Type B pancreatic cell (in vitro differentiated cells): ENCODE measurements at places on chromosomes 6 and 20.

DNA sequence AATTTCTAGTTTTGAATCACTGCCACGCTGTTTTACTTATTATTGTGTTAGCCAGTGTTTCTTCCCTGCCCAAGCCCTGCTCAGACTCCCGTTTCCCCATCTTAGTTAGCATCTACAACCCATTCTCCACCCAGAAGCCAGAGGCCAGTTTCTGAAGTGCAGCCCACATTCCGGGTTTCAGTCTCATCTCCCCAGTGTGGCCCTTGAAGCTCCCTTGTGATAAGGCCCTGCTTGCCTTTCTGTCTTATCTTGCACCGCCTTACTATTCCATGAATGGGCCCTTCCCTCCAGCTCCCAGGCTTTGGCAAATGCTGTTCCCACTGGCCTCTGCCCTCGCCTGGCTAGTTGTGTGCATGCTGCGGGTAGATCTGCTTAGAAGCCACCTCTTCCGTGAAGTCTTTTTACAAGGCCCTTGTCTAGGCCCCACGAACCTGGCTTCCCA, 41.1 kb downstream of the TOX2 start:
- peaks cover 16% of the 10 kb centered on the region for H3K4me1 ChIP-seq
- no peak for DNase-seq
- no peak overlapping the region for H3K4me3 ChIP-seq
- no peaks in the 10 kb centered on the region for H3K36me3 ChIP-seq

DNA sequence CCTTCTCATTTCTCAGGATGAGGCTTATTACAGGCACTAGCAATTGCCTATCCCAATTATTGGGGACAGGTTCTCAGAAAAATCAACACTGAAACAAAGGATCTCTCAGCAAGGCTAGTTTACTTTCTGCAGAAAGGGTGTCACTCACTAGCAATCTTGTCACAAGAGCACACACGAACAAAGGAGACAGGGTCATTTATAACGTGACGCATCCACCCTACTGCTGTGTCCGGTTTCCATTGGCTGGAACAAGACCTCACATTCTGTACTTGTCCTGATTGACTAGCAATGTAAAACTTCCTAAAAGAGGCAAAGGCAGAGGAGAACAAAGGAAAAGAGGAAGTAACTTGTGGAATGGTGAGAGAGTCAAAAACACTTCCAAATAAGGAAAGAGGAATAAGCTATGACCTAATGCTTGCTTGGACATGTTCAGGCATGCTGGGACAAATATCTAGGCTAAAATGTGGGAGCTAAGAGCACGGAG, 160.2 kb upstream of the STXBP5 start:
- H3K36me3 ChIP-seq, result peaks cover 7% of the 10 kb centered on the region
- no peak for DNase-seq
- H3K4me3 ChIP-seq, result no peak overlapping the region
- no peaks in the 10 kb centered on the region for H3K4me1 ChIP-seq
- no peaks in the 10 kb centered on the region for H3K27me3 ChIP-seq

- H3K4me1 ChIP-seq, result no peaks in the 10 kb centered on the region
- no peaks in the 10 kb centered on the region for H3K36me3 ChIP-seq
- H3K27ac ChIP-seq, result no peak overlapping the region
- no peak for DNase-seq
Observed at GRCh38 chr20:43937591-43937990, 22.9 kb downstream of the TOX2 start.

DNA sequence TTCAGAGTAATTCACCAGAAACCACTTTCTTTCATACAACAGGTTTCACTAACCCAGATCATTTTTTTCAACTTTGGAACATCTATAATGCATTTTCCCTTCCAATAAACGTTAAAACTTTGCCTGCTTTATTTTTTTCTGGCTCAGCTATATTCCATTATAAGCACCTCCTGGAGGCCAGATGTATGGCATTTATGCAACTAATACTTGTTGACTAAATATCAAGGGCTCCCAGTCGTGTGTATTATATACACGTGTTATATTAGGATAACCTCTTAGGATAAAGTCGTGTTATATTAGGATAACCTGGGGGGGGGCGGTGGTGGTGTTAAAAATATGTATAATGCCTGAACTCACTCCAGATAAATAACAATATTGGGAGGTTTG, 6.7 kb downstream of the OPN5 start:
- peaks cover 17% of the 10 kb centered on the region for H3K27me3 ChIP-seq
- no peak for DNase-seq
- H3K36me3 ChIP-seq, result no peaks in the 10 kb centered on the region
- H3K4me3 ChIP-seq, result peak overlapping the region; percentile 54

GRCh38 chr6:63739094-63739687, 103.6 kb downstream of the PHF3 start:
- no peaks in the 10 kb centered on the region for H3K27me3 ChIP-seq
- no peak overlapping the region for H3K4me3 ChIP-seq
- H3K27ac ChIP-seq, result no peak overlapping the region
- DNase-seq, result no peak
- no peaks in the 10 kb centered on the region for H3K4me1 ChIP-seq

- peaks cover 4% of the 10 kb centered on the region for H3K4me1 ChIP-seq
- no peaks in the 10 kb centered on the region for H3K36me3 ChIP-seq
- no peak for DNase-seq
- H3K27ac ChIP-seq, result no peak overlapping the region
- no peaks in the 10 kb centered on the region for H3K27me3 ChIP-seq
Observed at GRCh38 chr6:119799596-119800509, 450.3 kb upstream of the MAN1A1 start.

GRCh38 chr20:37233548-37234253, 27.9 kb downstream of the GHRH start:
- no peak for DNase-seq
- peaks cover 15% of the 10 kb centered on the region for H3K4me1 ChIP-seq
- H3K4me3 ChIP-seq, result no peak overlapping the region
- no peak overlapping the region for H3K27ac ChIP-seq
- H3K27me3 ChIP-seq, result no peaks in the 10 kb centered on the region

- H3K27ac ChIP-seq, result no peak overlapping the region
- H3K27me3 ChIP-seq, result peaks cover 34% of the 10 kb centered on the region
- H3K36me3 ChIP-seq, result no peaks in the 10 kb centered on the region
- no peak for DNase-seq
Observed at GRCh38 chr20:37579106-37579505, 51.4 kb upstream of the BLCAP start.

DNA sequence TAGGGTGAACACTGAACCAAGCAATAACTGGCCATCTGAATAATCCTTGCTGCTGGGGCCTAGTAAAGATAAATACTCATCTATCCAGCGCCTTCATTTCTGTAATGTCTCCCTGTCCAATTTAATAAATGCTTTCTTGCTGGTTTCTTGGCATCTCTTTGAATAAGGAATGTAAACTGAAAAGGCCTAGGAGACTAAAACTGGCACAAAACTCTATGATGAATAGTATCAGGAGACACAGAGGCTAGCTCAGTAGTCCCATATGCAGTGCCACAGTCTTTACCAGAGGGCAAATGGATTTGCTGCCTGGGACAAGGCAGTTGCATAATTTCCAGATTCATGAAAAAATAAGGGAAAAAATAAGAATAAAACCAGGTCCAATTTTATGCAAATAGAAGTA, 324.4 kb downstream of the CENPW start:
- DNase-seq, result no peak
- no peak overlapping the region for H3K4me3 ChIP-seq
- H3K36me3 ChIP-seq, result no peaks in the 10 kb centered on the region
